Forelimb muscle (tissue), 1 donor: ENCODE measurements at places on chromosomes 1 and 21.

- no peak for DNase-seq
These were observed 8.1 kb downstream of the KRTAP10-1 start for GRCh38 chr21:44531606-44532564.

GRCh38 chr1:22751124-22751531 is 40.5 kb downstream of the EPHB2 start:
- DNase-seq = no peak

- DNase-seq = no peak
These were observed 11.4 kb upstream of the EFNA1 start for GRCh38 chr1:155116113-155116764.

DNA sequence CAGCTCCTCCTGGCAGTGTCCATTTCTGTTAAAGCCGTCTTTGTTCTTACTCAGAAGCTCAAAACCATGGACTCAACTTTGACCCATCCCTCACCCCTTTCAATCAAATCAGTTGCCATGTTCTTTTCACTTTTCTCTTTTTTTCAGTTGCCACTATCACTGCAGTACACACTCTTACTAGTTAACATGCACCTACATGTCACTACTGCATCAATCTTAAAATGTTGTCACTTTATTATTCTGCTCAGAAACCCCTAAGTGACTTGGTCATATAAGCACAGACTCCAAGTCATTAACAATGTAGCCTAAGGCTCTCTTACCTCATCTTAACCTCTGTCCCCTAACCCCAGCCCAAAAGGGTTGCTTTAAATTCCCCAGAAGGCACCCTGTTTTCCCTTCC is 9.0 kb downstream of the ZNF697 start:
- DNase-seq = no peak

DNA sequence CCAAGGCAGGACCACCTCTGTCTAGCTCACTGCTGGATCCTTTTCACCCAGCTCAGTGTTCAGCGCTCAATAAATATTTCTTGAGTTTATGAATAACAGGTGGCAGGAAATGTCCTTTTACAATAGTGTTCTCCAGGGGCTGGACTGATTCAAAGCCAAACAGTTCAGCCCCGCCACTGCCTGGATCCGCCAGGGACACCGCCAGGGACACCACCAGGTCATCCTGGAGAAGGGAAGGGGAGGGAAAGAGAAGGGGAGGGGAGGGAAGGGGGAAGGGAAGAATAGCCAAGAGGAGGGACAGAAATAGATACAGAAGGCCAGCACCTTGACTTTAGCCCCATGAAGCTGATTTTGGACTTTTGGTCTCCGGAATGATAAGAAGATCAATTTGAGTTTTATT is 255.6 kb downstream of the GRIK3 start:
- no peak for DNase-seq

GRCh38 chr1:212549503-212550017 is 59.0 kb upstream of the ATF3 start:
- DNase-seq = no peak

GRCh38 chr1:1062348-1063163 is 11.6 kb downstream of the RNF223 start:
- no peak for DNase-seq

DNA sequence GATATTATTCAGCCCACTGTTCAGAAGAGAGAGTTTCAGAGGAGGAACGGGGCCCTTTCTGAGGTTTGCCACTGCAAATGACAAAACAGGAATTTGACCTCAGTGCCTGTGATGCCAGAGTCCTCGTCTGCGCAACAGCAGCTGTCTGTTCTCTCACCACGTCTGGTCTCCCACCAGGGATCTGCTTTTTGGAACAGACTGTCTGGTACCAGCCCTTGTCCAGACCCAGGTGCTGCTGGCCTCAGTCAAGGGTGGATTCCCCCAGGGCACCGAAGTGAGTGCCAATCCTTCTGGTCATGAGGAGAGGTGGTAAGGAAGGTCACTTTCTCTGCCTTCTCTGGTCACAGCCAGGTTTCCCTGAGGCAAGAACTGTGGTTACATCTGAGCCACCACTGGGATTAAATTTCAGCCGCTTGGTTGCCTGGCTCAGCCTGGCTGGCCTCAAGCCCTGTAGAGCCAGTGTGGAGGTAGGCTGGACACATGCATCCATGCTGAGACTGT is 2.3 kb upstream of the BCAN start:
- no peak for DNase-seq

DNA sequence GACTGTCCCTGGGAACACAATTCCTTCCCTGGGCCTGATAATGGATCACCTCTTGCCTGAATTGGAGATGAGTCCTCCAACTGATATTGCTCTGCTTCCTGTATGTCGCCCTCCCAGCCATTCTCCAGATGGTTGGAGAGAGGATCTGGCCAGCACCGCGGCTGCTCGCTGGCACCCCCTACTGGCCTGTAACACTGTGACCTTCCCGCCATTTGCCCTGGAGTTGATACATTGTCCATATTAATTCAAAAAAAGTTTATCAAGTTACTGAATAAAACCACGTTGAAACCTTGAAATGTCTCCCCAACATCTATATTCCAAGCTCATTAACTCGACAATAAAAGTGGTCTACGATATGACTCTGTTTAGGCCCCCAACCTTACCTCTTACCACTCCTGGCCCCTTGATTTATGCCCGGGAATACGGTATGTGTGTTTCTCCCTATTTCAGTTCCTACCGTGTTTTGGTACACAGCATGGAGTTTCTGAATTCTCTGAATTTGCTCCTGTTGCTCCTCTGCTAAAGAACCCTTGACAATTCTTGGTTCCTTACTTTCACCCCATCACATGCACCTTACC is 241.8 kb upstream of the KIAA0040 start:
- DNase-seq = no peak
